NCI-H1436 (cell line): ENCODE measurements at places on chromosomes 5 and 9.

GRCh38 chr5:89313044-89313443, 430.1 kb upstream of the MEF2C start:
- DNase-seq, result no peak

DNA sequence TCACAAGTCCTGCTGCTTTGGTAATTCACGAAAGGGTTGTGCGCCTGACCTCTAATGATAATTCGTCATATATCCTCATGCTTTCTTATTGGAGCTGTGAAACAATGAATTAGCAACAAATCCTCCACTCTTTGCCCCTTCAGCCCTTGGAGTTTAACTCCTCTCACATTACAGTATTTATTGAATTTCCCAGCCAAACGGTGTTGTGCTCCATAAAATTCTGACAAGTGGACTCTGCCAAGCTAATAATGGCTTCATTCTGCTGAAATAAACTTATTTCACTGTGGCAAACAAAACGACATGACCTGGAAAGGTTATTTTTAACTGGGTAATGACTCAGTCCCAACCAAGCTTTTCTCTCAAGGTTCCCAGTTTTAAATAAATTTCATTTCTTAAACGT, 984.4 kb upstream of the DMAC1 start:
- no peak for DNase-seq

DNA sequence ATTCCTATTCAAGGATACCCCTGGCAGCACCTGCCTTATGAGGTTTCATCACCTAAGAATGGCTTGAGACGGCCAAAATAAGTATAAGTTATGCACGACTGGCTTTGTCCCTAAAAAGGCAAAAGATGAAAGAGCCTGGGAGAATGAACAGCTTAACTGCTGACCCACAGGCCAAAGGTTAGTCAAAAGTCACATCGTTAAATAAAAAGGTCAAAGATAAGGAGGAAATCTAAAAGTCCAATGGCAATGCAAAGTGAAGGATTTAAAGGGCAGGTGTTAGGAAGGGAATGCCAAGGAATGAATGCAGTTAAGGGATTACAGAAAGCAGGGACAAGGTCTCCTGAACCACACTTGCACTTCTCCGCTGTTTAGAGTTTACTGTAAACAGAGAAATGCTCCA, 5.6 kb downstream of the TAL2 start:
- no peak for DNase-seq

GRCh38 chr5:99285606-99286005, 356.8 kb upstream of the CHD1 start:
- no peak for DNase-seq

DNA sequence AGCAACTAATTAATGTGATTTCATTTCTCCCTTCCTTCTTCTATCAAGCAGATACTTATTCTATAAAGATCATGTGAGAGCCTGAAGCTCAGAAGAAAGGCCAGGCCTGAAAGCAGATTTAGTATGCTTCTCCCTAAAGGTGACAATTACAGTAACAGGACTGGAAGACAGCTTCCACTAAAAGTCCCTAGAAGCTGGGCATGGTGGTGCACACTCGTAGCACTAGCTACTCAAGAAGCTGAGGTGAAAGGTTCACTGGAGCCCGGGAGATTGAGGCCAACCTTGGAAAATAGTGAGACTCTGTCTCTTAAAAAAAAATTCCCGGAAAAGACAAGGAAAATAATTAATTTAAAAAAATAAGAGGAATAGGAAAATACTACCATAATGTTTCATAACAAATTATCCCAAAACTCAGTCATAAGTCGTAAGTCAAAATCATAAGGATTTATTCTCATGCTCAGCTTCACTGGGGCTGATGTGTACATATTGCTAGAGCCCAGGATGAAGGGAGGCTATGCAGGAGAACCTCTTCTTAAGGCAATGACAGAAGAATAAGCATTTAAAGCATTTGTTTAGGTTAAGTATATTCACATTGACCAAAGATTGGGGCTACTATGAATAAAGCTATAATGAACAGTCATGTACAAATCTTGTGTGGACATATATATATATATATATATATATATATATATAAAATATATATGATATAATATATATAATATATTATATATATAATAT, 210.8 kb upstream of the SMARCA2 start:
- DNase-seq, result no peak

DNA sequence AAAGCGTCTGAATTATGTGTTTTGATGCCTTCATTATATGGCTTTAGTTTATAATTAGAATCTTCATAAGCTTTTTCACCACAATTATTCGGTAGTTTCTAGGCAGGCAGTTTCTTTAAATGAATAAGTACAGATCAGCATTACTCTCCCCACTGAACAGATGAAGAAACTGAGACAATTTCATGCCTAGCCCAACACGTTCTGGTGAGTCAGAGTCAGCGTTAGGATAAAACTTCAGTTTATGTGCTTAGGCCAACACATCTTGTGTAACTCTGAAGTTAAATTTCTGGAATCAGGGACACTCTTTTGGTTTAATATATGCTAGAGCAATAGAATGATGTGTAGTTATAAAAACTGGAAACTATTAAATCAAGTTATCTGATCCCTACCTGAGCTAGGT, 186.7 kb upstream of the ELL2 start:
- DNase-seq, result no peak

DNA sequence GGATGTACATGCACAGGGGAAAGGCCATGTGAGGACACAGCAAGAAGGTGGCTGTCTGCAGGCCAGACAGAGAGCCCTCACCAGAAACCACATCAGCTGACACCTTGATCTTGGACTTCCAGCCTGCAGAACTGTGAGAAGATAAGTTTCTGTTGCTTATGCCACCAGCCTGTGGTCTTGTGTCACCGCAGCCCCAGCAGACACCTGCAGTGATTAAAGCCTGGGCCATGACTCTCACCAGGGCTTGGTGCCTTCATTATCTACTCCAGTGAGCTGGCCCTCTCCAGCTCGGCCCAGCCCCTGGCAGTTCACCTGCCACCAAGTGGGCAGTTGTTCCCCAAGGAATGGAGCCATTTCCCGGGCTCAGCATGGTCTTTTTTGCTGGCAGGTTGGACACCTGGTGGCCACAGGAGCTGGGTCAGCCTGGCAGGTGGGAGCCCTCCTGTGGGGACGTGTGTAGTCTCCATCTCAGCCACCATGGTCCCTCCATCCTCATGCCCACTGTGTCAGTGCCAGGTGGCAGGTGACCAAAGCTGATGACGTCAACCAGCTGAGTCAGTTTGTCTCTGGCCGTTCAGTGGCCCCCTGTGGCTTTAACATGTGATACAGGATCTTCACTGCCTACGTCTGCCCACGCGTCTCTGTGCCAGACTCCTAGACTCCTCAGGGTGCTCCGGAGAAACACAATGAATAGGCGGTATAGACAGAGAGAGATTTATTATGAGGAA, 99.9 kb upstream of the PPP1R26 start:
- DNase-seq, result no peak

DNA sequence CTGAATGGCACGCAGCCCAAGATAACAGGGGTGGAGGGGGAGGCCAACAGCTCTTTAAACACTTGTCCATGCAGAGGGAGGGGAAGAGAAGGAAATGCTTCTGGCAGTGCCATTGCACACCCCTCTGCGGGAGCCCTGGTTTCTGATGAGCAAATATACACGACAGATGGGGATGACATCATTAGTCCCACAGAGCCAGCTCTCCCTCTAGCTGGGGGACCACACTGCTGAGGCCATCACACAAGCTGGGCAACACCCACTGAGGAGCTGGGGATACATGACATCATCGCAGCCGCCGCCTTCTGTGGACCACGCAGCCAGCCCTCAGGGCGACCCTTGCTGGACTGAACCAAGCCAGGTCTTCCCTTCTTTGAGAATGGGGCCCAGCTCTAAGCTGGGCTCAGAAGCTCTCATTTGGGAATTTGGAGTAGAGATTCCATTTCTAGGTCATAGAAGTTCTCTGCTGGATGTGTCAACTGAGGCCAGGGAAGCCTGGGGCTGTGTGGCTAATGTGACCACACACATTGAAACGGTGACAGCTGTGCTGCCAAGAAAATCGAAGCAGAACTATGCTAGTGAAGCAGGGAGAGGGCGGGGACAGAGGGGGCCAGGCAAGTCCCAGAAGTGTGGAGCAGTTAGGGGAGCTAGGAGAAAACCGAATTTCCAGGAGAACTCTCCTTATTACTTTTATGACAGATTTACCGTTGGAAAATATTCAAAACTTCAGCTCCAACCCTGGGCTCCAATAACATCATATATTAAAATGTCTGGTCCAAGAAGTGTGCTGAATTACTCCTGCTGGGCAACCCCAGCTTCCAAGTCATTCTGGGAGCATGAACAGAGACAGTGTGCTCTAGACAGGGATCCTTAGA, 79.5 kb downstream of the PRRT1B start:
- DNase-seq, result no peak

DNA sequence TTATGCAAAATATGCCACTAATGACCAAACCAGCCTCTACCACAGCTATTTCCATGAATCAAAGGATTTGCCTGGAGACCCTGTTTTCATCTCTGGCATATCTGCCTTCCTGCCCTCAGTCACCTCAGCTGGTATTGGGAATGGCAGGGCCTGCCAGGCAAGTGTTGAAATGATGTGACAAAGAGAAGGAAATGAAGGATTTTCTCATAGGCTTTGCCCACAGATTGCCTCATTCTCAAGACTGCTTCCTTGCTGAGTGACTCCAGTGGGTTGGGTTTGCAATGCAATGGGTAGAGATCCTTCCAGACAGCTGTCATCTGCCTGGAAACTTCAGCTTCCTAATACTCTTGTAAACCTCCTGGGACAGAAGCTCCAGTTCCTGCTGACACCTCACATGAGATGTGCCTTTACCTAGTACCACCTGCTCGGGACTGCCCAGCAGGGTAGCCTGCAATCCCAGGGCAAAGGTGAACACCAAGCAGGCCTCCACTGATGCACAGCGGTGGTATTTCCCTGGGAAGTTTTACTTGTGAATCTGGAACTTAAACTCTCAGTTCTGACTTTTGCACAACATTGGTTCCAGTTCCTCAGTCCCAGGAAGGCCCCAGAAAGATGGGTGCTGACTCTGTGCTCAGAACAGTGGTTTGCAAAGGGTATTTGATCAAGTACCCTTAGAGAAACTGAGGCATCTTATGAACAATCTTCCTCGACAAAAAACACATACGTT, 64.8 kb upstream of the SLC1A1 start:
- no peak for DNase-seq
